ENCODE measurements at places on chromosomes 11 and 22. TPM values are rescaled to one million over a fixed set of nuclear protein-coding genes. Genes with fewer than 3 reads are reported as not detected.

The RAB38 gene
- 0.13 TPM for total RNA-seq

DNA sequence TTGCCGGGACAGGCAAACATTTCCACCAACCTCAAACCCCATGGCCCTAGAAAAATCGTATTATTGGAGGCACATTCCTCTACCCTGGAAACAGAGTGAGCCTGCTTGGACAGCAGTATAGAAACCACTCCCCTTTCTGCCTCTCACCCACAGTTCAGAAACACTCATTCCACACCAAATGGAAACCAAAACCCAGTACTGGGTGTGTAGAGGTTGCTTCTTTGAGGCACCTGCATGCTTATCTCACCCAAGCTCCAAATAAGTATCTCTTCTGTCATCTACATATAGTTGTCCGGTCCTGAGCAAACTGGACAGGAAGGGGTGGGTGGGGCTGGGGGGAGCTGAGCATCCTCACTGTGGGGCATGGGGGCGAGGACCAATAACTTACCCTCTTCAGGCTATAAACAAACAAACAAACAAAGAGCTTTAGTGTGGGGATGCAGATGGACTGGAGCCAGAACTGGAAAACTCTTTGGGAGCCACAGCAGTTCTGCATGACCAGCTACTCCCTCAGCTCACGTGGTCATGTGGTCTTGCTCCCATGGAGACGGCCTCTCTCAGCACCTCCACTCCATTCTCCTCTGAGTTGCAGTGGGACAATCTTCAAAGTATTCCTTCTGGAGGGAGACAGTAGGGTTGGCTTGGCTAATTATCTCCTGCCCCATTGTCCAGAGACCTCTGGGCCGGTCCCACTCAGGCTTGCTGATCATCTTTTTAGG, 1.0 kb upstream of the PLAAT2 start:
- peaks cover 24% of the 10 kb centered on the region for H3K4me1 ChIP-seq
- H3K27me3 ChIP-seq, result no peaks in the 10 kb centered on the region
- no peak for DNase-seq
- H3K36me3 ChIP-seq, result no peaks in the 10 kb centered on the region

- no peak for DNase-seq
- no peak overlapping the region for H3K27ac ChIP-seq
- H3K4me3 ChIP-seq, result no peak overlapping the region
- H3K27me3 ChIP-seq, result no peaks in the 10 kb centered on the region
- peaks cover 4% of the 10 kb centered on the region for H3K36me3 ChIP-seq
Observed at GRCh38 chr22:42273855-42274451, 3.5 kb upstream of the TCF20 start.

The OR51E2 gene
- total RNA-seq, result not detected

DNA sequence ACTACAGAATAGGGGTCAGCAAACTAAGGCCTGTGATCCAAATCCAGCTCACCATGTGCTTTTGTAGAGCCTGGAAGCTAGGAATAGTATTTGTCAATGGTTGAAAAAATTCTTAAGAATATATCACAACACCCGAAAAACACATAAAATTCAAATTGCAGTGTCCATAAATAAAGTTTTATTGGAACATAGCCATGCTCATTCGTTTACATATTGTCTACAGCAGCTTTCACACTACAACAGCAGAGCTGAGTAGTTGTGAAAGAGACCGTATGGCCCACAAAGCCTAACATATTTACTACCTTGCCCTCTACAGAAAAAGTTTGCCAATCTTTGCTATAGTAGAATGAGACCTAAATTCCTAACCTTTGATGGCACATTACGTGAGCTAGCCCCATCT, 125.7 kb downstream of the CADM1 start:
- H3K4me3 ChIP-seq, result no peak overlapping the region
- no peaks in the 10 kb centered on the region for H3K36me3 ChIP-seq
- no peak for DNase-seq
- no peaks in the 10 kb centered on the region for H3K27me3 ChIP-seq
- H3K27ac ChIP-seq, result no peak overlapping the region
- peaks cover 44% of the 10 kb centered on the region for H3K4me1 ChIP-seq
